ENCODE measurements at places on chromosomes 3 and 15.

DNA sequence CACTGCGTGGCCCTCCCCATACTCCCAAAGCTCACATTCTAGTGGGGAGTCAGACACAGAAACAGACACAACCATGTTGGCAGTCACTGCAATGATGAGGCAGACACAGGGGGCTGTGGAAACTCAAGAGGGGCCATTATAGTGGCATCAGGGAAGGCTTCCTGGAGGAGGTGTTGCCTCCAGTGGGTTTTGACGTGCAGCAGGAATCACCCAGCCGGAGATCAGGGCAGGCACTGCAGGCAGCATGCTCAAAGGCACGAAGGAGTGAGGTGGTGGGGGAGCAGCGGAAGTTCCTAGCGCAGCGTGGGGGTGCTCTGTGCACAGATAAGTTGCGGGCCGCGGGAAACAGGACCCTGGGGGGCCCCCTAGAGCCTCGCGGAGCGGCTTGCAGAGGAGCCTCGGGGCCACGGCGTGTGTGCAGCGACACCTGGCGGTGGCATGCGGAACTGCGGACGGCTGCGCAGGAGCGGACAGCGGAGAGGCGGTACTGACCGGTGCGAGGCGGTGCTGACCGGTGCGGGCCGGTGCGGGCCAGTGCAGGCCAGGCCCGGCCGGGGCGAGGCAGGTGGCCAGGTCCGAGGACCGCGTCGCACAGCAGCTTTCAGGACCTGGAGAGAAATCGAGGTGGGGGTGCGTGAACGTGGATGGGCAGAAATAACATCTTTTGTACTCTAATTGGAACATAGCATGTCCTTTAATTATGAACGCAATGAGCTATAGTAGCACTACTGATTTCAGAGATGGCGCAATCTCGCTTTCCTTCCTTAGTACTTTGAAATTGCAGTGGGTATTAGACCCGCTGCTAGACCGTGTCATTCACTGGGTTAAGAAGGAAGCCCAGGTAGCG, 101.5 kb downstream of the FBLN2 start:
- peak; percentile 59 for DNase-seq

GRCh38 chr3:73351423-73352071, 273.2 kb downstream of the PDZRN3 start:
- DNase-seq = no peak

DNA sequence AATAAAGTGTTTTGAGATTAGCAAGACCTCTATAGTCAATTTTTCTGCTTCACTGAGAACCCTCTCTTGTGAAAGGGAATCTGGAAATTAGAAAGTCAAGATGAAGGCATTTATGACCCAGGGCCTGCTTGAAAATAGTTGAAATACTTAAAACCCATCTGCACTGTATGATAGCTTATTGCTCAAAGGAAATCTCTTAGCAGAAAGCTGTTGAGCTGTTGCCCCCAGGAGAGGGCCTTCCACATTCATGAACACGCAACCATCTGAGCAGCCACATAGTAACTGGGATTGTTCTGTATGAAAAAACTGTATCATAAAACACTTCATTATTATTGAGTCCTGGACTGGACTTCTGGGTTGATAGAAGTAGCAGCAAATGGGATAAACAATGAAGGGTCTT, 106.4 kb upstream of the PTX3 start:
- no peak for DNase-seq

GRCh38 chr3:181561139-181562031, 150.3 kb upstream of the SOX2 start:
- DNase-seq = no peak

- no peak for DNase-seq
Measured at GRCh38 chr15:68618394-68618793, 39.6 kb downstream of the CORO2B start.

GRCh38 chr15:70156671-70157271, 59.1 kb upstream of the TLE3 start:
- DNase-seq = no peak

GRCh38 chr3:172294223-172294806, 153.9 kb downstream of the GHSR start:
- no peak for DNase-seq

GRCh38 chr3:108001457-108001856, 89.4 kb downstream of the CD47 start:
- DNase-seq = no peak

GRCh38 chr3:194805546-194805945, 119.9 kb downstream of the FAM43A start:
- DNase-seq = no peak

DNA sequence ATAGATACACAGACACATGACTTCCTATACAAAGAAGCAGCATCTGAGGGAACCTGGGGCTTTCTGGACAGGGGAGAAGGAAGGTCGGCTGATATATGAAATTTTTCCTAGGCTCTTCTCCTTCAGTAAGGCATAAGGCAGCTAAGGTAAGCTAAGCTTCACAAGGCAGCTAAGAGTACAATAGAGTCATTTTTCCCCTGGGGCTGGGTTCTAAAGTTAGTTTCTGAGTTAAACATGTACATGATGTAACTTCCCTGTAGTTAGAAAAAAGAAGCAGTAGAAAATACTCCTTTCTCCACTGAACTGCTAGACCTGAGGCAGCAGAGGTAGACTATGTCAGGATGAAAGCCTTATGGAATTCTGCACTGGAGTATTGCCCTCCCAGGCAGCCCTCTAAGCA, 109.6 kb downstream of the PLD1 start:
- no peak for DNase-seq

DNA sequence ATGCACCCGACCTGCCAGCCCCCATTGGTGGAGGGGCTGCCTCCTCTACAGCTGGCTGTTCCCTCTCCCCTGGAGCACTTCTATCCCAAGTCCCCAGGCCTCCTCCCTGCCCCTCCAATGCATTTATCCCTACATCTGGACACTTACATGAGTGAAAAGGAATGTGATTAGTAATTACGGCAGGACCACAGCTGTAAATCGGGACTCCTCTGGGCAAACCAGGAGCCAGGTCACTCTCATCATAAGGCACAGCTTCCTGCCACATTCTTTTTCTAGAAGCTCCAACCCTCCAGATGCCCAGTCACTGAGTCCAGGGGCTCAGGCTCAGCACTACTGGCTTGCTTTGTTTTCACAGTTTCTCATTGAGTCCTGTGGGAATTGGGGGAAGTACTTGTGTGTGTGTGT, 54.3 kb downstream of the IL20RB start:
- DNase-seq = no peak

DNA sequence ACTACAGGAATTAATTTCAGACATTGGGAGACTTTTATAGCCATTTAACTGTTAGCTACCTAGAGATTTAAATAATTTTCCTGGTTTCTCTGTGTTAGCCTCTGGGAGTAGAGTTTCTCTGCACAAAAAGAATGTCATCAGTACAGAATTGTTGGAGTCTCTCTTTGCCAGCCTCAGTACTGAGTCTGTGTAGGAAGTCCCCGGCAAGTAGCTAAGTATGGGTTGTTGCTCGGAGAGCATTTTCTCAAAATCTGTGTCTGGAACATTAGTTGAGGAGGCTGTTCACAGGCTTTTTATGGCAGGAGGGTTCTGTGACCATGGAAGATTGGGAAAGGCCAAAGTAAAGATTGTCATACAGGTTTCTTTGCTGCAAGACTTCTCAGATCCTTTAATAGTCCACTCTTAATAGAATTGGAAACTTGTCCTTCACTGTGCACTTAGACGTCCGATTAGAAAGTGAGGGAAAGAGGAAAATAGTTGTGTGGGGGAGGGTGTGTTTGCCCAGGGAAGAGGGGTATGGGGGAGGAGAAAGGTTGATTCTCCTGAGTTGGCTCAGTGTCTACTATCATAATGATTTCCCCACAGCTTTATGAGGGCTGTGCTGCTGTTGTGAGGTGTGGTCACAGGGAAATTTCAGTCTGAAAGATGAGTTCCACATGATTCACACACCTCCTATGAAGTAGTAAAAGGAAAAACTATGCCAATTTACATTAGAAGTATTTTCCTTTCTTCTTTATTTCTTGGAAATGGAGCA, 207.1 kb downstream of the PTPRG start:
- DNase-seq = no peak

GRCh38 chr3:193831495-193832455, 238.8 kb downstream of the OPA1 start:
- no peak for DNase-seq

DNA sequence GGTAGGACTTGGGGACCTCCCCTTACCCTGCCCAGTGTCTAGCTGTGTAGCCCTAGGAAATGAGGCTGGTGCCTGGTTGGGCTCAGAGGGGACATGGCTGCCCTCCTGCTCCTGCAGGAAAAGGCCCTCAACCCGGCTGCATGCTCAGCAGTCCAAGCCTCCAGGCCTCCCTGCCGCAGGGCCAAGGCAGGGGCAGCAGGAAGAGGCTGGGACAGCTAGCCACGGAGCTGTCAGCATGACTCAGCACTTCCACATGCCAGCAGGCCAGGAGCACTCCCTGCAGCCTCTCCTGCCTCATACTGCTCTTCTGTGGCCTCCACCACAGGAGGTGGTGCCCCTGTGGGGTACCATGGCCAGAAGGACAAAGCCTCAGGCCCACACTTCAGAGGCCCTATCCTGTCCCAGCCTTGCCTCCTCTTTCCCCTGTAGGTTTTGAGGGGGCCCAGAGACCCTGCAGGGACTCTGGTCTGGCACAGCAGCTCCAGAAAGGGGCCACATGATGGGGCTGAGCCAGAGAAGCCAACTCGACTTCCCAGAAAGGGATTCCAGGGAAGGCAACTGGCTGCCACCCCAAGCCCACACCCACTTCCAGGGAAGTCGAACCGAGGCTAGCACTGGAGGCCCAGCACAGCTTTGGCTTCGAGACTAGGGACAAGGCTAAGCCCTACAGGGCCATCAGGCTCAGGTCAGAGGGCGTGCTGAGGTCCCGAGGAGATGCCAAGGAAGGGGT, 19.5 kb downstream of the TKT start:
- DNase-seq = peak; percentile 34

- no peak for DNase-seq
Measured at GRCh38 chr3:152122851-152123250, 145.9 kb upstream of the MBNL1 start.

GRCh38 chr3:118889691-118890090, 145.0 kb downstream of the IGSF11 start:
- no peak for DNase-seq

GRCh38 chr3:21390856-21391255, 360.2 kb downstream of the ZNF385D start:
- DNase-seq = no peak

- DNase-seq = no peak
Measured at GRCh38 chr3:120092474-120092873, 1.8 kb downstream of the GSK3B start.

- DNase-seq = no peak
Measured at GRCh38 chr3:151412989-151413388, 28.4 kb upstream of the P2RY12 start.
